ENCODE measurements at places on chromosomes 7 and 10. TPM values are rescaled to one million over a fixed set of nuclear protein-coding genes. Genes with fewer than 3 reads are reported as not detected.

COX19 gene
- total RNA-seq = 11.7 TPM

NSUN6 gene
- total RNA-seq = 12.5 TPM

CLRN3 gene
- not detected for total RNA-seq

GIMAP4 gene
- total RNA-seq = not detected

C7orf57 gene
- 0.42 TPM for total RNA-seq

ZCCHC24 gene
- 7.2 TPM for total RNA-seq

NPFFR1 gene
- total RNA-seq = 0.08 TPM

DNA sequence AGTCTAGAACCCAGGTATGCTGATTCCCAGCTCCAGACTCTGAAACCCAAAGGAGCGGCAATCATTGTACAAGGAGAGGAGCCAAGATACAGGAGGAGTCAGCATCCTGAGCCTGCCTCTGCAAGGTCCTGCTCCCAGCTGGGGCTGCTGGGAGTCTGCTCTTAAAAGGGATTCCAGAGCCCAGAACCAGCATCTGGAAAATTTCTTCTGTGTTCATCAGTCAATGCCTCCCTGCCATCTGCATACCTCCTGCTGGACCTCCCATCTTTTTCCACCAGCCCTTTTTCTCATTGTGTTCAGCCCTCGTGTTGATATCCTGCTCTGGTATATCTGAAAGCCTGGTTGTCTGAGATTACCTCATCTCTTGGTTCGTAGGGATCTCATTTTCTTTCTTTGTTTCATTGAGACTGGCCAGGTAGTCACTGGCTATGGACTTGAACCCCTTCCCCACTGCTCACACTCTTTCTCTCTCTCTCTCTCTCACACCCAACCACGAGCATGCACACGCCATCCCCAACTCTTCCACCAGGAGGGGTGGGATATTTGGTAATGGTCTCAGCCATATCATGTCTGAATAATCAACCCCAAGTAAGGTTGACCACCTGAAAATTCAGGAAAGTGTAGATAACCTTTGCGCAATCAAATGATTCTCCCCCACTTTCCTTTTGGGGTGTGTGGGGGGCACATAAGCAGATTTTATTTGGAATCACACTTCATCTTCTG, 608.8 kb downstream of the LRMDA start:
- peak; percentile 39 for DNase-seq

DNA sequence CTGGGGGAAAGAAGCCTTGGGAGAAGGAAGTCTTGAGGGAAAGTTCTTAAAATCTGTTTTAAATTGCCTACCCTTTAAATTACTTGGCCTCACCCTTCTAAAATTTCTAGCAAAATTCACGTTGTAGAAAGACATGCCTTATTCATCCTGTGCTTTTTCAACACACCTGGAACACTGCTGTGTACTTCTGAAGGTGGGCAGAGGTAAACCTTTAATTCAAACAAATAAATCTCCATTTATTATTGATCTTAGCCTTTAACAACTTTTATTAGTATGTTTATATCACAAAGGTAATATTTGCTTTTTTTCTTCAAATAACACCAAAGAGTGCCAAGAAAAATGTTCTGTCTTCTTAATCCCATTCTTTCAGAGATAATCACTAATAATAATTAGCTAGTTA, 30.7 kb downstream of the DNAJB9 start:
- no peak for DNase-seq

DNA sequence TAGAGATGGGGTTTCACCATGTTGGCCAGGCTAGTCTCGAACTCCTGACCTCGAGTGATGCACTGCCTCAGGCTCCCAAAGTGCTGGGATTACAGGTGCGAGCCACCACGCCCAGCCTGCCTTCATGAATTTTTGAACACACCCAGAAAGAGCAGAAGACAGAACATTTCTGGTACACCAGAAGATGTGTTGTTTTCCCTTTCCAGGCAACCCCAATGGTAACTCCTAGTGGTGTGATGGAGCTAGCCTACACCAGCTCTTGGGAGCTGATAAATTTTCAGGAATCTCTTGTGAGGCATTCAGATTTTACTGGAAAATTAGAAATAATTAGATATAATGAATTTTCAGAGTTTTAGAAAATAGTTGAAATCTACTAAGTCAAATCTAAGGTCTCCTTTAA, 904 bp upstream of the CCDC7 start:
- DNase-seq = no peak

GRCh38 chr10:55174419-55174818, 373.4 kb upstream of the PCDH15 start:
- peak; percentile 35 for DNase-seq

DNA sequence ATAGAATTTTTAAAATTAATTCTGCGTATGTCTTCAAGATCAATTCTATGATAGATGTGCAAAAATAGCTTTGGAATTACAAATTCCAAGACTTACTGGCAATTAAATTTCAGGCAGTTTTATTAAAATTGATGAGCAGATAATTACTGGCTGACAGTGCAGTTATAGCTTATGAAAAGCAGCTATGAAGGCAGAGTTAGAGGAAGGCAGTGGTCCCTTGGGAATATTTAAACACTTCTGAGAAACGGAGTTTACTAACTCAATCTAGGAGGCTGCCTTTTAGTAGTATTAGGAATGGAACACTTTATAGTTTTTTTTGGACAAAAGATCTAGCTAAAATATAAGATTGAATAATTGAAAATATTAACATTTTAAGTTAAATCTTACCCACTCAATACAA, 70.8 kb downstream of the CFTR start:
- DNase-seq = no peak

DNA sequence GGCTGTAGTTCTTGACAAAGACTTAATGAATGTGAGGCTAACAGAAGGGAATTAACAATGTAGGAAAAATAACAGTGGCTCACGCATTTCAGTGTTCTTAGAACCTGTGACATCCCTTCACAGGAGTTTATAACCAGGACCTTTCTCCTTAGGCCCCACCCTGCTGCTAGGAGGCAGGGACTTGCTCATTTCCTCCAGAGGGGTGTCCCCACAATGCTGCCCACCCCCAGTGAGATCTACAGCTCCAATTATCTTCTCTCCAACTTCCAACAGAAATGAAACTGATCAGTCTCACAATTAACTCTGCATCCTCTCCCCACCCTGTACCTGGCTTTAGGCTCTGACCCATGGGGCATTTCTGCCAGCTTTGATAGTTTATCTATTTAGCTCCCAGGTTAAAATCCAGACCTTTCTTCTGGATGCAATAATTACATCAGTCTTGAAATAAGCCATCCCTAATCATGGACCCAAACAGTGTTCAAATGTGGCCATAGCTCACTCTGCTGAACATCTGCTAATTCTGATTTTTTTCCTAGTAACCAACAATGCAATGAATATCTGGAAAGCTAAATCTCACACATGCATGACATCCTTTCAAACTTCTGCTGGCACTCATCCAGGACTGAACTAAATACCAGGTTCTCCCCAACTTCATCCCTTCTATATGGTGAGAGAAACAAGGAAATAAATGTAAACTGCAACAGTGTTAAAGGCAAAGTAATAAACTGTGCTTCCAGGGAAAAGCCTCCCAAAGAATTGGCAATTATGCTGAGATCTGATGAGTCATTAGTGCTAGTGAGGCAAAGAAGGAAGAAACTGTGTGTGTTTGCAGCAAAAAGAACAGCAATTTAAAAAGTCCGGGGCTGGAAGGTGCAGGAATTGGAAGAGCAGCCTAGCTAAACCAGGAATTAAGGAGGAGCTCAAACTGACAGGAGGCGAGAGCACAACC, 64.6 kb downstream of the HERPUD2 start:
- DNase-seq = no peak

- no peak for DNase-seq
Measured at GRCh38 chr10:79324032-79324695, 23.1 kb upstream of the PPIF start.

DNA sequence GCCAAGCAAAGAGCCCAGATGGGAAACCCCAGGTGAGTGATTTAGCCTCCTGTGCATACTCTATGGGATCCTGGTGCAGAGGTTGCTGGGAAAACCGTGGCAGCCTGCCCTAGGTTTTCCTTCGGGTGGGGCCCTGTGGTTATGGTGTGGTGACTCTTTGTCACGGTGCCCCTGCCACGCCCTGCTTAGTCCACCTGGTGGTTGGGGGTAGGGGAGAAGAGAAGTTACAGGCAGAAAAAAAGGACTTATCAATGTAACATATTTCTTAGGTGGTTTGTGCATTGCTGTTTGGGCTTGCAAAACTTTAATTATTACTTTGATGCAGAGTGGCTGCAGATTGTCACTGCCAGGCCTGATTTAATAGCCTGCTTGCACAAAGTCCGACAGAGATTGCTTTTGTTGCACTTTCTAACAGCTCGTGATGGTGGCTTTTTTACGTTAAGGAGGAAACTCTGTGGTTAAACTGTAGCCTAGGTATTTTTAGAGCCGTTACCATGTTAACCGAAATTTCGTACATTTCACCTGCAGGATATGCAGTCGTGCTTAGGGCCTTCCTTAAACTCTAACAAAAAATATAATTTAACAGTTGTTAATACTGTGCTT, 197.4 kb downstream of the RNLS start:
- DNase-seq = no peak

DNA sequence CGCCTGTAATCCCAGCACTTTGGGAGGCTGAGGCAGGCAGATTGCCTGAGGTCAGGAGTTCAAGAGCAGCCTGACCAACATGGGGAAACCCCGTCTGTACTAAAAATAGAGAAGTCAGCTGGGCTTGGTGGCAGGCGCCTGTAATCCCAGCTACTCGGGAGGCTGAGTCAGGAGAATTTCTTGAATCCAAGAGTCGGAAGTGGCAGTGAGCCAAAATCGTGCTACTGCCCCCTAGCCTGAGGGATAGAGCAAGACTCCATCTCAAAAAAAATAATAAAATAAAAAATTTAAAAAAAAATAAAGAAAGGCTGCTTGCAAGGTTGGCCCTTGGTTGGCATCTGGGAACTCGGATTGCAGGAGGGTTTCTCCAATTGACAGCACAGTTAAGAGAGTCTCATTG, 221.6 kb downstream of the DGKI start:
- peak; percentile 42 for DNase-seq

GRCh38 chr7:137402536-137403352, 59.2 kb upstream of the PTN start:
- DNase-seq = peak; percentile 47

DNA sequence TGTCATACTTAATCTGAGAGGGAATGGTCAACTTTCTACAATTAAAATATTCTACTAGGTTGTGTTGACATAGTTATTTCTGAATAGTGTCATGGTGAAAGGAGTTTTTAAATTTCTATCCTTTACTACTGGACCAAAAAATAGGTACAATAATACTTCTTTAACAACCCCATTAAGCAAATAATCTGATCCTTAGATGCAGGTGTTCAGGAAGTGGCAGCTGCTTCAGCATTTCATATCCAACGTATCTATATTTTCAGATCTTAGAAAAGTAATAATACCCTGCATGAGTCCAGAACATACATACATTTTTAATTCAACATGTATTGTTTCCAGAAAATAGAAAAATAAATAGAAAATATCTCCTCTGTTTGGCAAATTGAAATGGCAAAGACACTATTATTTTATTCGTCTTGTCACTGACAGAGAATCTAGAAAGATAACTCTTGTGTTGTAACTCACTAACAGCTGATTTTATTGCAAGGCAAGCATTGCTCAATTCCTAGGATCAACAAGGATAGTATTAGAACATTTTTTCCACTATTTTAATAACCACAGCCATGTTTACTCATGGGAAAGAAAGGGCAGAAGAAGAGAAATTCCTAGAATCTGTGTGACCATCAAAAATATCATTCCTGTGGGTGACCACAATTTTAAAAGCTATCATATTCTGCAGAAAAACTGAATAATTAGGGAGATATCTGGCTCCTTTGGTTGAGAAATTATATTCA, 159.3 kb upstream of the CNTNAP2 start:
- DNase-seq = no peak

GRCh38 chr7:121343302-121343701, 14.5 kb downstream of the WNT16 start:
- no peak for DNase-seq

DNA sequence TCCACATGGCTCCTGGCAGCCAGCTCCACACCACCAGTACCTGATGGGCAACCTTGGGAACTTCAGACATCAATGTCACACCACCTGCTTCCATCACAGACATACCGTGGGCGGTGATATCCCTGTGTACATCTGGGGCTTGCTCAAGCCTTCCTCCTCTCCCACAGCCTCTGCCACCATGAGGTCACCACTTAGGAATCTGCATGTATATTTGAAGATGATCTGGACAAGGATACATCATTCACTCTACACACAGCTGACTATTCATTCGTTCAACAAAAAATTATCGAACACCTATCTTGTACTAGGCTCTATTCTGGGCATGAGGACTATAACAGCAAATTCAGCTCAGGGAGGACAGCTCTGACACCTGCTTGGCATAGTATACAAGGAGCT, 6.8 kb downstream of the DLG5 start:
- DNase-seq = no peak

GRCh38 chr10:11874568-11875493, 51.7 kb downstream of the PROSER2 start:
- DNase-seq = peak; percentile 89

All from GM23338 (cell line).